Stimulated activated CD4-positive, alpha-beta T cell treated with anti-CD3 and anti-CD28 coated beads, Interleukin-1b, Interleukin-23, amount 100 ng/mL, for 48 hours (primary cell): ENCODE measurements at places on chromosomes 1 and 21.
A peak's percentile ranks its signal among the peaks of the same experiment; 100 is the strongest.

DNA sequence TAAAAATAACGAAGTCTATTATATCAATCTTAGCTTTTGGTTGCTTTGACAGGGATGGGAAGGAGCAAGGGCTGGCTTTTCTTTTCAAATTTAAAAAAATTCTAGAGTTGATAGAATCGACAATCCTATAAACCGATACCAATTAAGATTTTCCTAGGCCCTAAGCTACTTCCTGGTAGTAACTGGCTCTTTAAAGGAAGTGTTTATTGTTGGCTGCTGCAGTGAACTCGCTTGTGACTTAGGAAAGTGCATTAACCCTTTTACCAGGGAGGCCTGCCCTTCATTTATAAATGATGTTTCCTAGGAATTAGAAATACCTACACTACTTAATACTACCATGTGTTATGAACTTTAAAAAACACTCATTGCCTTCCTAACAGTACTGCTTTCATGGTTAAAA is 33.2 kb downstream of the ATP5PF start:
- DNase-seq = no peak

- peak; percentile 61 for DNase-seq
Observed at GRCh38 chr1:230208619-230209261, 141.7 kb downstream of the GALNT2 start.

GRCh38 chr21:39209334-39209688 is 26.1 kb upstream of the PSMG1 start:
- no peak for DNase-seq

- DNase-seq = peak; percentile 46
Observed at GRCh38 chr1:44031252-44032169, at the start of gene SLC6A9. SLC6A9 (minus strand) TSS chr1:44031462; CDS start chr1:44024277, 7,185 bp downstream.

DNA sequence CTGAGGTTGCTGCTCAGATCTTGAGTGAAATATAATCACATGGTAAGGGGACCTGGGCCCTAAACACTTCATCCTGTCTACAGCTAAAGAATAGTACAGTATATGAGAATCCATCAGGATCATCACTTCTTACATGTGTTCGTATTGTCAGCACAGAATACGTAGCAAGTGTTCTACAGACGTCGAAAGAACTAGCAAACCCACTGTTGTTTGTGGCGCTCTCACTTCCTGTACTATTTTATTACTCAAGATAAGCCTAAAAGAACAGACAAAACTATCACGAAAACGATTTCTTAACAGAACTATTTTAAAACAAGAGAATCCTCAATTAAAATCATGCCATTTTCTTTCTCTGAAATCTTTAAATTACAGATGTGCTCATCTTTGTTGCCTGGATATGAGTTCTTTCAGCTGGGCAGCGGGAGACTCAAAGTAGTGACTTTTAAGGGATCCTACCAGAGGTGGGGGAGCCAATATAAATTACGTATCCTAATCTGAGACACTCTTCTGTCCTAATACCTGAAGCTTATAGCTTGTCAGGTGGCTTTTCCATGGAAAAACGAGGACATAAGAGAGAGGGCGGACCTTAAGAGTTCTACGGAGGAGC is 724 bp downstream of the ST7L start:
- no peak for DNase-seq

GRCh38 chr1:55374801-55375616 is 159.8 kb upstream of the USP24 start:
- DNase-seq = no peak

DNA sequence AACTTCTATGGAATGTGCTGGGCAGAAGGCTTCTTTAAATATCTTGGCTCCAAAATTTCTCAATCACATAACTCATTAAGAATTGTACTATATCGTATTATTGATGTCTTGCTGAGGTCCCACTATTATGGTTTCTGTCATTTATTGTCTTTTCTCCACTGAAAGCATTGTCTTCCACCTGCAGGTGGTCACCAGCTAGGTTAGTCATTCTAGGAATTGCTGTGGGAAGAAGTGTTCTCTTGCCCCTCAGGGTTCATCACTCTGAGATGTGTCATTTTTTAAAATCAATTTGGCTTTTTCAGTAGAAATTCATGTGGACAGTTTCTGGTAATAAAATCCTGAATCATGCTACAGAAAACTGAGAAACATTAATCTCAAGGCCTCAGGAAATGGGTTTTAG is 66.1 kb downstream of the NCAM2 start:
- no peak for DNase-seq

DNA sequence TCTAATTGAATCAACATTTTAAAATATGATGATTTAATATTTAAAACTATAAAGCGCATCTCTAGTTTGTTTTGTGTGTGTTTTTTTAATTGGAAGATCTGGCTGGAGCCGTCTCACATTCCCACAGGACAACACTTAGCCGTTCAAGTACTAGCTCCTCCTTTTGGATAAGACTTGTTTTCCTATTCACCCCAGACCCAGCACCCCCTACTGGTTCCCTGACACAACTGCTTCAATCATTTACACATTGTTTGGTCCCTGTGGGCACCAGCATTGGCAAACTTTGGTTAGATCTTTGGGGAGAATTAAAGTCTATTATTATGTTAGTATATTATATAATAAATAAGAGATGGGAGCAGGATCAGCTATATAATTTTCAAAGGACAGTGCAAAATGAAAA is 34.5 kb downstream of the TYW3 start:
- peak; percentile 1 for DNase-seq

GRCh38 chr1:208178091-208178529 is 66.1 kb downstream of the PLXNA2 start:
- no peak for DNase-seq

- DNase-seq = no peak
Observed at GRCh38 chr1:165397944-165398343, 41.4 kb upstream of the LMX1A start.

DNA sequence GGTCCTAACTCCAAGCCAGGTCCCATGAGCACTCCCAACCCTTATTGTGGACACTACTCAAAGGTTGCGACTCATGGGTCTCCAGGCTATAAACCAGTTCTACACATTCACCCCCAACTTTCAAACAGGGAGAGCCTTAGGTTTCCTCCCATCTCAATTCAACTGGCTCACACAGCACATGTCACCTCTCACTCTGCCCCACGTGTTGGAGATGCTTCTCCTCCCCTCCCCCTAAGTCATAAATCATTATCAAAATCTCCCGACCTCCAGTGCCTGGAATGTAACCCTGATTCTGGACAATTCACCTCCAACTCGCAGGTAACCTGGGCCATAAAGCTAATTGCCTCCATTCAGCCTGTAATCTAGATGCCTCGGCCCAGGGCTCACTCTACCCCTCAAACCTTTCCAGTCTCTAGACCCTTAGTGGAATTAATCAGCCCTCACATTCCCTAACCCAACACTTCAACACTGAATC is 595 bp downstream of the AK2 start:
- peak; percentile 12 for DNase-seq

GRCh38 chr1:236394879-236395229 is 768 bp downstream of the EDARADD start:
- peak; percentile 5 for DNase-seq

GRCh38 chr1:57621776-57622175 is 197.9 kb upstream of the DAB1 start:
- no peak for DNase-seq

DNA sequence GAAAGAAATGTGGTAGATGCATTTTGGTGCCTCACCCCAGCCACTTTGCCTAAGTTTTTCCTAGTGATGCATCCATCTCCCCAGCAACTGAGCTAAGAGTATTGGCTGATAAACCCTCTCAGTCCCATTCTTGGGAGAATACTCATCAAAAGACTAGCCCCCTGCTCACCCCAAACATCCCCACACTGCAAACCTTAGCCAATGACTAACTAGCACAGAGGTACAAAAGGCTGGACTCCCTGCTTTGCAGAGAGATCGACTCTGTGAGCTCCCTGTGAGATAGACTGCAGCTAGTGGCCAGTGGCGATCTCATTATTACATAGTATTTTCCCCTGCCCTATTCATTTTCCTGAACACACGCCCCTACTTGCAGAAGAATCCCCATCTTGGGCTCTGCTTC is 155.3 kb downstream of the HHIPL2 start:
- DNase-seq = no peak

- no peak for DNase-seq
Observed at GRCh38 chr1:85115933-85116332, 67.6 kb upstream of the MCOLN3 start.

DNA sequence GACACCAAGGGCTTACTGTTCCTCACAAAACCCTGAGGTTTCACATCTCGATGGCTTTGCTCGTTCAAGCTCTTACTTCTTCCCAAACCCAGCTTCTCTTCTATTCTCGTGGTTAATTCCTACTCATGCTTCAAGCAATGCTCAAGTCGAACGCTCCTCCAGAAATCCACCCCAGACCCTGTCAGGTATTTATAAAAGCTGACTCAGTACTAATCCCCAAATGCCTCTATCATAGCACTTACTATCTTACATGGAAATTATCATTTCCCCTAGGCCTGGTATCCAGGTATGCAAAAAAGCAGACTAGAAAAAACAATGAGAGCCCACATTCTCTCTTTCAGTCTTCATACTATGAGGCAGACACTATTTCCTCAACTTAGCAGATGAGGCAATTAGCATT is 6.3 kb downstream of the EBNA1BP2 start:
- DNase-seq = no peak

- DNase-seq = no peak
Observed at GRCh38 chr1:41557751-41558455, 73.4 kb upstream of the EDN2 start.

DNA sequence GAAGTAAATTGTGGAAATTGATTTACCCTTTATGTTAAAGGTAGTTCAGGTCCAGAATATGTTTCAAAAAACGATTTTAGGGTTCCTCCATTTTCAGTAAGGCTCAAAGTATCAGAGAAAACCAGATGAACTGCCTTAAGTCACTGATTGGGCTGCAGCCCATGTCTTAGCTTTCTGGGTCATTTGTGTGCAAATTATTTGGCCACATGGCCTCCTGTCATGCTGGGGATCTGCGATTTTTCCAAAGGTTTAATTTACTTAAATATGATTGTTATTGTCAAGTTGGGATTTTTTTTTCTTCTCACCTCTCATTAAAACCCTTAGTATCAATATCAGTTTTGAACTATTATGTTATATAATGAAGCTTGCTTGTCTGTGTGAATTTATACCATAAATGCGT is 135.9 kb upstream of the DPYD start:
- DNase-seq = no peak

- peak; percentile 22 for DNase-seq
Observed at GRCh38 chr1:245956225-245956624, 550.9 kb downstream of the SMYD3 start.

DNA sequence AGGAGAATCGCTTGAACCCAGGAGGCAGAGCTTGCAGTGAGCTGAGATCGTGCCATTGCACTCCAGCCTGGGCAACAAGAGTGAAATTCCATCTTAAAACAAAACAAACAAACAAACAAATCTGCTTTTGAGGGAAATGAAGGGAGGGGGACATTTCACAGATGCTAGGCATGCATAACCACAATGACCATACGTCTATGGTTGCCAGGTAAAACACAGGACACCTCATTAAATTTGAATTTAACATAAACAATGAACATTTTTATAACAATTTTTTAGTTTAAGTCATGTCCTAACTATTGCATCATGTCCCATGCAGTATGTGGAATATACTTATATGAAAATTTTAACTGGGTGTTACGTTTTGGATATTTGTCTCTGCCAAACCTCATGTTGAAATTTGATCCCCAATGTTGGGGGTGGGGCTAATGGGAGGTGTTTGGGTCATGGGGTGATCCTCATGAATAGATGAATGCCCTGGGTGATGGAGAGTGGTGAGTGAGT is 31.0 kb upstream of the ZBTB18 start:
- DNase-seq = no peak

GRCh38 chr1:204232526-204232925 is 18.7 kb upstream of the GOLT1A start:
- DNase-seq = no peak

DNA sequence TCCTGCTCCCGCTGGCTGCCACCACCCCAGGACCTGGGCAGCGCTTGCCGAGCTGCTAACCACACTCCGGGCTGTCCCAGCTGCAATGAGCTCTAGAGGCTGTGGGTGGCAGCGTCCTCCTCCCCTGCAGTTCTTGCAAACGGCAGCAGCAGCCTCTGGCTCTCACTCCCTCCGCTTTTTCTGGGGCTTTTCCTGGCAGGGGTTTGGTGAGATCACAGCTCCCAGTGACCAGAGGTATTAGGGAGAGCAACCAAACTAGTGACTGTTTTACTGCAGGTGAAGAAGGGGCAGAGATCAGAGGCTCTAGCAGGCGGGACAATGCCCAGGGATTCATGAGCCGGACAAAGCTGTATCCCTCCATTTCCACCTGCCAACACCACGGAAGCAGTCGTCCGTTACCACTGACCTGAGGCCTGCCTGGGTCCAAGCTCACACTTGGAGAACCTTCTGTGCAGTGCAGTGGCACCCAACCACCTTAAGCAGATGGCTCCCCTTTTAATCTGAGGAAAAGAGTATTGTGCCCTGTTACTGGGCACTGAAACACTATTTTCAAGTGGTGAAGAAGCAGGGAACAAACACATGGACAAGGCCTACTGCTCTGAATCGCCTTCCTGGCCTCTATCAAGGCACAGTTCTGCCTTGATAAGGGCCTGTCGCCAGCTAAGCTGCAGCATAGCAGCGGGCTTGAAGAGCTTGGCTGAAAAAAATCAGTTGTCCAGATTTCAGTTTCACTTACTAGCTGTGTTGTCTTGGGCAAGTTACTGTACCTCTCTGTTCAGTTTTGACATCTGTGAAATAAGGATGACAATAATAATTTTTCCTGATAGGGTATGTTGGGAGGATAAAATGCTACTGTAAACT is at the start of gene F5:
Gene F5, minus strand, starts transcription at position 87 of the 861 bp plus-strand sequence. CDS start 95 bp downstream, outside the sequence.
- DNase-seq = peak; percentile 88

DNA sequence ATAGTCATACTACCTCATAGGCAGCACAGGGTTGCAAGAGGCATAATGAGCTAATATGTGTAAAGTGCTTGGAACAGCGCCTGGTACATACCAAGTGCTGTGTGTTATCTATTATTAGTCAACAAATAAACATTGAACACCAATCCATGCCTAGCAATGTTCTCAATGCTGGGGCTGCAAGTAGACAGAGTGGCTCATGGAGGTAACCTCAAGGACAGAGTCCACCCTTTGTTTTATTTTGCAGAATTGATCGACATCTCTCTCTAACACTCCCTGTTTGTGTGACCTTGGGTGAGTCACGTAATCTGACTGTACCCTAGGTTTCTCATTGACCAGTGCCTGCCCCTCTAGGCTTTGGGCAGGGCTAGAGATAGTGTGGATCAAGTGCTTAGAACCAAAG is 164.0 kb upstream of the KLHDC7A start:
- no peak for DNase-seq

GRCh38 chr1:50667272-50667671 is 244.0 kb upstream of the DMRTA2 start:
- no peak for DNase-seq

DNA sequence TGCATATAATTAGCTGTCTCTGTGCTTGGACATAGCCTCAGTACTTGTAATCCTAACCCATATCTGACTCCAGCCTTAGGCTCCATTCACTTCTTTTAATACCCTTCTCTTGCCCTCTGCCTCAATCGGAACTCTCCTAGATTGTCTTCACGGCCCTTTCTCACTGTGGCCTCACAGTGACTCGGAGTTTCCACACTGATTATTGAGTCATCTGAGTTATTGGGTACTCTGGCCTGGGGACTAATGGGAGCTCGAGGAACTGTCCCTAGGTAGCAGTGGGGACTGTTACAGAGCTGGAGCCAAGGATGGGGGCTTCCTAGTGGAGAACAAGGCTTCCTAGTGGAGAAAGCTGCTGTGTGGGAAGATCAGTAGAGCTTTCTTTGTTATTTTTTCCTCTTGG is 17.0 kb downstream of the TRAF5 start:
- no peak for DNase-seq
